ENCODE measurements at places on chromosomes 7 and 10. TPM values are rescaled to one million over a fixed set of nuclear protein-coding genes. Genes with fewer than 3 reads are reported as not detected.

The LIPM gene
- not detected for total RNA-seq

The ADCY1 gene
- total RNA-seq, result 0.80 TPM

The LRIT1 gene
- total RNA-seq, result not detected

The IRF5 gene
- 2.9 TPM for total RNA-seq

The TUBGCP2 gene
- total RNA-seq, result 44.1 TPM

The ASNS gene
- 81.9 TPM for total RNA-seq

The ZNF735 gene
- not detected for total RNA-seq

The LEP gene
- total RNA-seq, result not detected

The AKR1C8 gene
- not detected for total RNA-seq

The CCDC172 gene
- total RNA-seq, result not detected

All from HepG2 (cell line).